Activated T-cell treated with anti-CD3 and anti-CD28 coated beads, Interleukin-2, amount 50 U/mL, for 72 hours (primary cell): ENCODE measurements at places on chromosomes 3 and 15. TPM values are rescaled to one million over a fixed set of nuclear protein-coding genes. Genes with fewer than 3 reads are reported as not detected.
A peak's percentile ranks its signal among the peaks of the same experiment; 100 is the strongest.

NOX5 gene
- total RNA-seq: not detected

- H3K4me1 ChIP-seq: peaks cover 19% of the 10 kb centered on the region
- H3K36me3 ChIP-seq: peaks cover 2% of the 10 kb centered on the region
- H3K27ac ChIP-seq: peak overlapping the region; percentile 85
- H3K27me3 ChIP-seq: peaks cover 23% of the 10 kb centered on the region
- DNase-seq: no peak
These were observed 263 bp upstream of the UTS2B start for GRCh38 chr3:191330530-191331048.

GRCh38 chr15:39555885-39556284 is 25.0 kb upstream of the THBS1 start:
- H3K36me3 ChIP-seq: no peaks in the 10 kb centered on the region
- H3K4me1 ChIP-seq: peaks cover 15% of the 10 kb centered on the region
- DNase-seq: no peak
- no peak overlapping the region for H3K27ac ChIP-seq
- H3K4me3 ChIP-seq: no peak overlapping the region

GPR149 gene
- total RNA-seq: not detected

DNA sequence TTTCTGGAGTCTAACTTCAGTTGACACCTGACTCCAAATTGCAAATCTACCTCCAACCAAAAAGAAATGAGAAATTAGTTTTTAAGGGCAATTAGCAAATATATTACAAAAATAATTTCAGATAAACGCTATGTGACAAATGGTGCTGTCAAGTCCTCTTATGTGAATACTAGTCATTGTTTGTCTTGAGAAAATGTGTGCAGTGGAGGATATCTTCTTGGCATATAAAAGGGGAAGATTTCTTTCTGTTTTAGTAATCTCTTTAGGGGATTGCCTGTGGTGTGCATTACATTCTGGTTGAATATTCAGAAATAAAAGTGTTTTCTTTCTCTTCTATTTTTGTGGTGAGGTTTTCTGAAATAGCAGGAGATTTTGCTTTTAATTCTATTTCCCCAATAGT is 3.0 kb upstream of the GCSAM start:
- peak overlapping the region; percentile 54 for H3K27ac ChIP-seq
- H3K4me1 ChIP-seq: peaks cover 73% of the 10 kb centered on the region
- H3K4me3 ChIP-seq: peak overlapping the region; percentile 35
- no peak for DNase-seq
- H3K27me3 ChIP-seq: no peaks in the 10 kb centered on the region
- H3K36me3 ChIP-seq: peaks cover 2% of the 10 kb centered on the region

DNA sequence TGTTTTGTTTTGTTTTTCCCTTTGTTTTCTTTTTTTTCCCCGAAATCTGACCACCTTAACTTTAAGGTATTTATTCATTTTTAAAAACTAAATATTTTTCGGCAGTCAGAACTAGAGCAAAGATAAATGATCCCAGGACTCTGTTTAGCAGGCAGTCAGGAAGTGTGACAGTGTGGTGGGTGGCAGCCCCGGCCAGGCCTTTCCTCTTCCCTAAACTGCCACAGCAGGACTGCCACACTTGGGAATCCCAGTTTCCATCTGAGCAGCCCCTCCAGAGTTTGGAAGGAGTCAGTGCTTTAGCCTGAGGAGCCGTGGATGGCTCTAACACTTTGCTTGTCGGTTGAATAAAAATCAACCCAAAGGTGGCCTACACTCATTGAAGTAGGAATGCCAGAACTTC is 6.9 kb downstream of the CCRL2 start:
- H3K4me3 ChIP-seq: no peak overlapping the region
- H3K36me3 ChIP-seq: no peaks in the 10 kb centered on the region
- peaks cover 8% of the 10 kb centered on the region for H3K27me3 ChIP-seq
- DNase-seq: no peak
- peaks cover 21% of the 10 kb centered on the region for H3K4me1 ChIP-seq

GRCh38 chr15:71079208-71080044 is 35.8 kb upstream of the THSD4 start:
- no peaks in the 10 kb centered on the region for H3K4me1 ChIP-seq
- no peak overlapping the region for H3K27ac ChIP-seq
- no peak for DNase-seq

CYP1A2 gene
- not detected for total RNA-seq

AP3B2 gene
- 1.7 TPM for total RNA-seq

GRCh38 chr3:38131621-38132369 is 5.1 kb downstream of the ACAA1 start:
- H3K36me3 ChIP-seq: peaks cover 16% of the 10 kb centered on the region
- H3K4me3 ChIP-seq: no peak overlapping the region
- H3K27ac ChIP-seq: no peak overlapping the region
- H3K4me1 ChIP-seq: peaks cover 27% of the 10 kb centered on the region
- no peaks in the 10 kb centered on the region for H3K27me3 ChIP-seq

ARPIN gene
- not detected for total RNA-seq

DNA sequence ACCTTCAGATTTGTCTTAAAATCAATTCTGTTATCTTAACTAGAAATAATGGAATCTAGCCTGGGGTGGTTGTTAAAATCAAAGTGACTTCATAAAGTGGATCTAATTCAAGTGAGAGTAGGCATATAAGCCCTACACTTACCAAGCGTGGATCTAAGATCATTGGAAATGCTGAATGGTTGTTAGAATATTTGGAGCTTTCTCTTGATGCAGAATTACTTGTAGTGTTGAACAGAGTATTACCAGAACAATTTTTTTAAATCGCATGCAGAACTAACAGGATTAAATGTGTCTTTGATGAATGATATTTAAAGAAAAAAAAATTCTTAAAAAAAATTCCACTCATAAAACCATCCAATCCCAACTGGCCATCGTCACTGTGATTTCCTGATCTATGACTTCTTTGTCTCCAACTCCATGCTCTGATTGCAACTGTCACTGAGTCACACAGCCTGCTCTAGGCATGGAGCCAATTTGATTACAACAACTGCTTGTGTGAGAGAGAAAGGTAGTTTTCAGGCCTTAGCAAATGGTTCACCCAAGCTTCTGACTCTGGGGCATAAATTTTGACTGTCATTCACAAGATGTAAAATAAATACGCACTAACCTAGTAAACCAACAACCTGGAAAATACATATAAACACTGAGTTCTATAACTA is 25.9 kb upstream of the SPRED1 start:
- H3K27me3 ChIP-seq: no peaks in the 10 kb centered on the region
- no peak for DNase-seq
- no peak overlapping the region for H3K27ac ChIP-seq
- no peak overlapping the region for H3K4me3 ChIP-seq
- H3K36me3 ChIP-seq: no peaks in the 10 kb centered on the region

GRCh38 chr15:100247228-100248225 is 94.2 kb downstream of the ADAMTS17 start:
- no peaks in the 10 kb centered on the region for H3K27me3 ChIP-seq
- H3K4me3 ChIP-seq: no peak overlapping the region
- H3K36me3 ChIP-seq: no peaks in the 10 kb centered on the region
- H3K27ac ChIP-seq: no peak overlapping the region
- no peaks in the 10 kb centered on the region for H3K4me1 ChIP-seq

DNA sequence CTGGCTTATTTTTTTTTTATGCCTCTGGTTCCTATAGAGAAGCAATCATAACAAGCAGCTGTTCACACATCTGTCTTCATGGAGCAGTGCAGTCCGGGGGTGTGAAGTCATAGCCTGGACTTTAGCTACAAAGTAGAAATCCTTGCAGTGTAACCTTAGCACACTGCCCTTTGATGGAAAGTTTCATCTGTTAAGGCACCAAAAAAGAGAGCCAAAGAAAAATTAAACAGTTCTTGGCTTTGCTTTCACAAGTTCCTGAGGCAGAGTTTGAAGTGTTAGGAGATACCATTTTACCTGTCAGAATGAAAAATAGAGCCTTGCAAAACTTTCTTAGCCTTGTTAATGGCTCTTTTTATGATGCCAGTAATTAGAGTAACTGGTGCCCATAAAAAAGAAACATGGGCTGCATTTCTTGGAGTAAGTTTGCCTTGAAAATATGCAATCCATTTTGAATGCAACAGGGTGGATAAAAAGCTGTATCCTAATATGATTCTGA is 84.1 kb downstream of the PIK3R4 start:
- no peak for DNase-seq
- no peak overlapping the region for H3K4me3 ChIP-seq

GRCh38 chr3:3305084-3305483 is 125.6 kb upstream of the CRBN start:
- no peak overlapping the region for H3K4me3 ChIP-seq
- peaks cover 8% of the 10 kb centered on the region for H3K27me3 ChIP-seq
- no peak overlapping the region for H3K27ac ChIP-seq
- DNase-seq: no peak
- no peaks in the 10 kb centered on the region for H3K4me1 ChIP-seq

TGM5 gene
- not detected for total RNA-seq

- peaks cover 28% of the 10 kb centered on the region for H3K36me3 ChIP-seq
- no peaks in the 10 kb centered on the region for H3K4me1 ChIP-seq
- H3K27me3 ChIP-seq: no peaks in the 10 kb centered on the region
- H3K4me3 ChIP-seq: no peak overlapping the region
These were observed 42.6 kb upstream of the DUSP7 start for GRCh38 chr3:52099001-52099401.

CPNE9 gene
- total RNA-seq: 0.46 TPM
